ENCODE measurements at places on chromosomes 3 and 15. TPM values are rescaled to one million over a fixed set of nuclear protein-coding genes. Genes with fewer than 3 reads are reported as not detected.

Gene CDC25A
- total RNA-seq, result 2.7 TPM

Gene EAF2
- 3.7 TPM for total RNA-seq

Gene KCNMB3
- total RNA-seq, result 3.6 TPM

Gene DNASE1L3
- not detected for total RNA-seq

Gene LRRC31
- total RNA-seq, result not detected

Gene TGM5
- not detected for total RNA-seq

Gene ESYT3
- 0.70 TPM for total RNA-seq

Gene GASK1A
- not detected for total RNA-seq

Gene NRROS
- 0.50 TPM for total RNA-seq

Gene KLHL40
- total RNA-seq, result not detected

Gene ECE2
- not detected for total RNA-seq

Gene STT3B
- total RNA-seq, result 118 TPM

Gene CKMT1A
- not detected for total RNA-seq

Gene STXBP5L
- not detected for total RNA-seq

Gene CCR8
- total RNA-seq, result not detected

Gene C3orf22
- not detected for total RNA-seq

Gene RBM5
- total RNA-seq, result 119 TPM

Gene MUC13
- not detected for total RNA-seq

Gene GNB5
- 25.7 TPM for total RNA-seq

GRCh38 chr3:183489455-183490210 lies 61.2 kb upstream of the MCF2L2 start:
- DNase-seq, result no peak

GRCh38 chr15:70227147-70227546 lies 129.4 kb upstream of the TLE3 start:
- no peak for DNase-seq

DNA sequence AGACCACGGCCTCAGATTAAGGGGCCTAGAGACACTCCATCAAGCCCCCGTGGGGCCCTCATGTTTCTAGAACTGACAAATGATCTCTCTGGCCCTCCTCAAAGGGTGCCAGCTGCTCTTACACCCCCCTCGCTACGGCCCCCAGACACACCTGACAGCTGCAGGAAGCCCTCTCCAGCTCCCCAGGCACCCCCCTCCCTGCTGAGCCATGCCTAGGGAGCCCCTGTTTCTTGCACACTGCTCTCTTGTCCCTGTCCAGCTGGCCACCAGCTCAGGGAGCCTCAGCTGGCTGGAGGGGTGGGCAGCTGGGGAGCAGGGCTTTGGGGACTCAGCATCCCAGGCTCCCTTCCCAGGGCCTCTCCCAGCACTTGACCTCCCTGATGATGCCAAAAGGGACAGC lies 14.8 kb downstream of the TNK2 start:
- no peak for DNase-seq

DNA sequence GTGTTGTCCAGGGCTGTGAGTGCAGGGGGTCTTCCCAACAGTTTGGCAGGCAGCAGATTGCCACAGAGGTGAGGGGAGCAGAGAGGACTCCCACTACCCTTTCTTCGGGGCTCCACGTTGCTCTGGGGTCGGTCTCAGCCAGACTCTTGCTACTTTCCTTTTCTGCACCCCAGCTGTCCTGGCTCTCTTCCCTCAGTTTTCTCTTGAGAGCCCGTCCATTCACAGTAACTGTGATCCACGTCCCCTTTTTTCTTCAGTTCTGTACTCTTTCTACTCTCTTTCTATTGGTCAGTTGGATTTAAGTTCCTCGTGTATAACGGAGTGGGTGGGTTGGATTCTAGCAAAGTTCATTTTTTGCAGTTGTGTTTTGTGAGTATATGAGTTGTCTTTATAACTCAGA lies 105.8 kb downstream of the UNC13C start:
- no peak for DNase-seq

GRCh38 chr15:51349156-51349844 lies 7.8 kb downstream of the GLDN start:
- DNase-seq, result no peak

DNA sequence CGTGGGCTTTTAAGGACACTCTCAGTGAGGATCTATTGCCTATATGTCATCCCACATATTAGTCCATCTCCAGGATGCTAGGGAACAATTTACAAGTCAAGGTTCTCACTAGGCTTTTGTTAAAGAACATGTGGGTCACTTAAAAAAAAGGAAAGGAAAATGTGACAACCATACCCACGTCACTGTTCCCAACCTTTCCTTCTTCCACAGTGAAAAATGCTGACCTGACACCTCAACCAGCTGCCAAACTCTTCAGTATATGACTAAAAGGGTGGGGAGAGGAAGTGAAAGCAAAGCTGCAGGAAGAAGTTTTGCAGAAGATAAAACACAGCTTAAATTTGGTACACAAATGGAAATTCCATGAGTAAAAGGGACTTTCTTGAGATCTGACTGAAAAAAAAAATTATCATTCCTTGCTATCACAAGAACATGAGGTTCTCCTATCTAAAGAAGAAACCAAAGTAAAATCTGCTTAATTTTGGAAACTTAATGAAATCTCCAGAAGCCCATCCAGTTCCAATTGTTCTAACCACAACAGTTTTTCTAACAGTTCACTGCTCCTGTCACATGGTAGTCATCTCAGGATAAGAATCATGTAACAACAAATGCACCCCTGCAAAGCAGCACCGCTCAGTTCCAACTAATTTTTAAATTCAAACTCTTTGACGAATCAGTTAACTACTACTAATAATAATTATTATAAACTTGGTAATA lies 117.0 kb upstream of the TSPAN3 start:
- DNase-seq, result no peak

GRCh38 chr15:58221591-58222241 lies 83.5 kb downstream of the AQP9 start:
- DNase-seq, result no peak

DNA sequence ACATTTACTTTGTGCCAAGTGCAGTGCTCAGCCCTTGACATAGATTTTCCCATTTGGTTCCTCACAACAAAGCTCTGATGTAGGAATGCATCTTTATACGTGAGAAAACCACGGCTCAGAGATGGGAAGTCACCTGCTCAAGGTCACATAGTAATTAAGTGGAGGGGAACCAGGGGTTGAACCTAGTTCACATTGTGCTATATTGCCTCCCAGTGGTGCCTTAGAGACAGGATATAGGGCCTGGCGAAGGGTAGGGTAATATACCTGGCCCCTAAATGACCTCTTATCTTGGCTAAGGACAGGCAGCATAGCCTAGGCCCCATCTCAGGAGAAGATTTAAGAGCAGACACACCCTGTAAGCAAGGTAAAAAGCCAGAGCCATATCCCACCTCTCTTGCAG lies 71.5 kb downstream of the FOXP1 start:
- DNase-seq, result no peak

DNA sequence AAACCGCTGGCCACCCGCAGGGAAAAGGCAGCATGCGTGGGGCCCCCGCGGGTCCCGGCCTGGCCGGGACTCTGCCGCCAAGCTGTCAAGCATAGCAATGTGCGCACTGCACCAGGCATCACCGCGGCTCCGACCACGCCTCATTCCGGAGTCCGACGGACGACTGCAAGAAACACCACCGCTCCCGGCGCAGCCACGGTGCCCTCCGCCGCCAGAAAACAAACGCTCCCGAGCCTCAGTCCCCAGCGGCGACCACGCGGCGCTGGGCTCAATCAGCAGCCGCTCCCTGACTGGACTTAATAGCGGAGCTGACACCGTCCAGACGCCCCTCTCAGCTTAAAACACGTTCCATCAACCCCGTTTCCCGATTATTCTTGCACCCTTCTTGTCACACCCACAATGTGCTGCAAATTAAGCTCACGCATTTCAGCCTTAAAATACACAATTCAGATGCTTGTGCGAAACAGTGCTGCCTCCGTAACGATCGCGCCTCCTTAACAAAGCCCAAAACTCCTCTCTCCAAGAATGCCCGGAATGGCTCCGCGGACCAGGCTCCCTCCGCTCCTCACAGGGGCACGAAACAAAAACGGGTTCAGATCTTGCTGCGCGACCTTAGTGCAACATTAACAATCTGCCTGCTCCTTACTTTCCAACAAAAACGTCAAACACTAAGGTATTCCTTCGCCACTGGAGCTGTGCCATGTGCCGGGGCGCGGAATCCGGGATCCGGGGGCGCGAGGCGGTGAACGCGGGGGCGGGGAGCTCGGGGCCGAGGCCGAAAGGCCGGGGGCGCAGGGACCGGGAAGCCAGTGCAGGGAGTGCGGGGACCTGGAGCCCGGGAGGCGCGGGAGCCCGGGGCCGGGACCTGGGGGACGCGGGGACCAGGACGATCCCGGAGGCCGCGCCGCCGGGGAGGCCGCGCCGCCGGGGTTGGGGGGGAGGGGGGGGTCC lies 655 bp downstream of the CYFIP1 start:
- no peak for DNase-seq

DNA sequence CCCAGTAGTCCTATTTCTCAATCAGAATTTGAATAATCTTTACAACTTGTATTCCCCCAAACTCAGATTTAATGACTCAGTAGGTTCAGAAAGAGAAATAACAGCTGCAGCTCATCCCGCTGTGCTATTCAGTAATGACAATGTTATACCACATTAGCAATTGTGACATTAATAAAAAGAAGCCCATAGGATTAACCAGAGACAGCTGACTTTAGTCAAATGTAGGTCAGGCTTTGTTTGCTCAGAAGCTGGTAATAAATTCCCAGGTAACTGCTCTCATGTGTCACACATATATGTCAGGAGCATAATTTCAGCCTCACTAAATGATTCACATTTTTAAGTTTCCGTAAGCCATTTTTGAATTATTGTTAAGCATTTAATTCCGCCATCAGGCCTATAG lies 222.0 kb upstream of the UBE2E2 start:
- DNase-seq, result no peak

GRCh38 chr3:188943591-188943990 lies 228.2 kb upstream of the TPRG1 start:
- no peak for DNase-seq

GRCh38 chr3:136350132-136350531 lies 100.0 kb downstream of the PCCB start:
- no peak for DNase-seq

DNA sequence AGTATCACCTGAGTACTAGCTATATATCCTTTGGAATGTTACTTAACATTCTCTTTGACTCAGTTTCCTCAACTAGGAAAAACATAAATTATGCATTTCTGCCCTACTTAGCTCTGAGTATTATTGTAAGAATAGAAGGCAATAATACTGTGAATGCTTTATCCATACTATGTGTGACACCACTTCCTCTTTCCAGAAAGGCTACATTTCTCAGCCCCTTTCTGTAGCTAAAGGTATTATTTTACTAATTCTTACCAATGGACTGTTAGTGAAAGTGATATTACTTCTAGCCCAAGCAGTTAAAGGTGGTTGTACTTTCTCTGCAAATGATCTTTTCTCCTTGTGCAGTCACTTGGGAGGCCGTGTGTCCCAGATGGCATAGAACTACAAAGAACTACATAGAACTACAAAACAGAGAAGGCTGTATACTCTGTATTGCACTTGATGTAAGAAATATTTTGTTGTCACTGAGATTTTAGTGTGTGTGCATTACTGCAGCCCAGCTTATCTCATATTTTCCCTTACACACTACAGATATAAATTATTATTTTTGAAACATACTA lies 35.1 kb downstream of the MYH15 start:
- DNase-seq, result no peak

GRCh38 chr3:5012367-5012766 lies 33.1 kb downstream of the BHLHE40 start:
- DNase-seq, result no peak

DNA sequence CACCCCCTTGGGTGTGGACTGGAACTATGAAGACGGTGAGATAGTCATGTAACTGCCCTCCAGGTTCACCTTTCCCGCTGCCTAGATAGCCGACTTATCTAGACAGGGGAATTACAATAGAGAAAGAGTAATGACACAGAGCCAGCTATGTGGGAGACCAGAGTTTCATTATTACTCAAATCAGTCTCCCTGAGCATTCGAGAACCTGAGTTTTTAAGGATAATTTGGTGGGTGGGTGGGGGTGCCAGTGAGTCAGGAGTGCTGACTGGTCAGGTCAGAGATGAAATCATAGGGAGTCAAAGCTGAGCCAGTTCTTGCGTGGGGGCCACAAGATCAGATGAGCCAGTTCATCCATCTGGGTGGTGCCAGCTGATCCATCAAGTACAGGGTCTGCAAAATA lies 19.7 kb upstream of the DNAJC19 start:
- no peak for DNase-seq

GRCh38 chr15:85582131-85583079 lies 202.0 kb downstream of the AKAP13 start:
- DNase-seq, result no peak

GRCh38 chr3:169227911-169228310 lies 435.6 kb downstream of the MECOM start:
- DNase-seq, result no peak

DNA sequence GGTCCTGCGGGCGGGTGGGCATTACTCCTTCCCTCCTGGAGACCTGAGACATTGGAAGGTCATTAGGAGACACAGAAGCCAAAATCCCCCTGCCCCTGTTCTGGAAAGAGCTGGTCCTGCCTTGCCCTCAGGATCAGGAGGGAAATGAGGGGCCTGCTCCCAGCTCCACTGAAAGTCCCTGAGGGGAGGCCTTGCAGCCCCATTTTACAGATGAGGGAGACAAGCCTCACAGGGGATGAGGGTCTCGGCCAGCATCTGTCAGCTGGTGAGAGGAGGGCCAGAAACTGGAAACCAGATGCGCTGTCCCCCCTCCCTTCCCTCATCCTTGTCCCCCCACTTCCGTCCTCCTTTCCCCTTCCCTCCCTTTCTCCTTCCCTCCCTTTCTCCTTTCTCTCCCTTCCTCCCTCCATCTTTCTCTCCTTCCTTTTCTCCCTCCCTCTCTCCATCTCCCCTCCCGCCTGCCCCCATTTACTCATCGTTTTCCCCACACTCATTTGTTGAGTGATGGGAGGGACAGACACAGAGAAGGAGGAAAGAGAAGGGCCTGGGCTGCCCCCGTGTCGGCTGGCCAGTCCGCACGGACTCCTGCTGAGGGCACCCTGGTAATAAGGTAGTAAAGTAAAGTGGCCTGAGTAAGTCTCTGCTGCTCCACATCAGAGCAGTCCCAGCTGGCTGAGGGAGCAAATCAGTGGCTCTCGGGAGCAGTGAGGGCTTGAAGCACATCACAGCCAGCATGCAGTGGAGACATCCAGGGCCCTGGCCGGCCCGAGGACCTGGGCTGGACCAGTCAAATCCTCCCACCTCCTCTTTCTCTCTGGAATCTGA lies 112.4 kb upstream of the ALDH1A3 start:
- DNase-seq, result peak; percentile 55

GRCh38 chr3:175329373-175329772 lies 470.2 kb downstream of the NAALADL2 start:
- no peak for DNase-seq

DNA sequence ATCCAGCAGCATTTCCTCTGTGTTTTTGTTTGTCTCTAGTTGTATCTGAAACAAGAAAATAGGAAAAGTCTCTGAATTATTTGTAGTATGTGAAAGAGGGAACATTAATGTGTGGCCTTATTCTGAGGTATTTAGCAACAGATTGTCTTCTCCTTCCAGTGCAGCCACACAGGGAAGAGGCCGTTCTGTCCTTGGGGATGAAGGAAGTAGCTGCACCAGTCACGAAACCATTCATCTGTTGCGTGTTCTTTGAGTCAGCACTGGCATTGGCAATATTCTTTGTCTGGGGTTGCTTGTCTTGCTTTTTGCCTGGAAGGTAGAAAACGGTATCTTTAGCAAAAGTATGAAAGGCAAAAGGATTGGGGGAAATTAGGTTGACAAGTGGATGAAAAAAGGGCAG lies 91.6 kb downstream of the CDIN1 start:
- DNase-seq, result no peak

GRCh38 chr3:14879211-14879874 lies 60.6 kb downstream of the FGD5 start:
- DNase-seq, result no peak

GRCh38 chr15:85551221-85551832 lies 170.9 kb downstream of the AKAP13 start:
- no peak for DNase-seq

All from chondrocyte (in vitro differentiated cells).